Endodermal cell (in vitro differentiated cells): ENCODE measurements at places on chromosomes 2 and 18. TPM values are rescaled to one million over a fixed set of nuclear protein-coding genes. Genes with fewer than 3 reads are reported as not detected.

Gene FOXD4L1
- 0.15 to 0.29 TPM in 2 of 3 replicates, not detected in the other for total RNA-seq

GRCh38 chr18:67969458-67969857, 452.9 kb upstream of the DSEL start:
- no peaks in the 10 kb centered on the region for H3K27me3 ChIP-seq
- H3K27ac ChIP-seq: no peak overlapping the region
- no peak for DNase-seq
- H3K4me3 ChIP-seq: no peak overlapping the region

DNA sequence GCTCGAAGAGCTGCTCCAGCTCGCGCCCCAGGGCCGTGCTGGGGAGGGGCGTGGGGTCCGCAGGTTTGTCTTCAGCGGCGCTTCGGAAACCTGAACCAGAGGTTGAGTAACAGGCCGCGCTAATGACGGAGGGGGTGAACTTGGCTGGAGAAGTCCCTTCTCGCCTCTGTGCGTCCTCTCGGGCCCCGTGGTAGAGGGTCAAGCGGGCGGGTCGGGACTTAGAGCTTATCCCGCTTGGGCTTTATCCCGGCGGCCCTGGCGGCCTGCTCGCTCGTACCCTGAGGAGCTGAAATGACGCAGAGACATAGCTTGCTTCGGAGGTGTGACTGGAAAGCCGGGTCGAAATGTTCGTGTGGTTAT, 479 bp downstream of the RNMT start:
- peaks cover 10% of the 10 kb centered on the region for H3K36me3 ChIP-seq
- peak overlapping the region; percentile 94 for H3K27ac ChIP-seq
- peak; percentile 84 for DNase-seq

DNA sequence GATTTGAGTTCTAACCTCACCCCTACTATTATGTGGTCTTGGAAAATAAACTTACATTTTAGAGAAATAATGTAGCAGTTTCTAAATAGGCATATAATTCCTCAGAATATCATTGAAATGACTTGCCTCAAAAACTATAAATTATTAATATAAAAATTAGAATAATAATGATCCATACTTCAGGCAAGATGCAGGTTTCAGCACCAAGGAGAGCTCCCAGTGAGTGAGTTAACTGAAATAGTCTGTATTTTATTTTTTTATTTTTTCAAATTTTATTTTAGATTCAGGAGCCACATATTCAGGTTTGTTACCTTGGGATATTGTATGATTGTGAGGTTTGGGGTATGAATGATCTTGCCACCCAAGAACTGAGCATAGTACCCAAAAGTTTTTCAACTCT, 472.2 kb upstream of the DCC start:
- DNase-seq: no peak
- H3K4me3 ChIP-seq: no peak overlapping the region
- no peaks in the 10 kb centered on the region for H3K4me1 ChIP-seq
- H3K27ac ChIP-seq: no peak overlapping the region

DNA sequence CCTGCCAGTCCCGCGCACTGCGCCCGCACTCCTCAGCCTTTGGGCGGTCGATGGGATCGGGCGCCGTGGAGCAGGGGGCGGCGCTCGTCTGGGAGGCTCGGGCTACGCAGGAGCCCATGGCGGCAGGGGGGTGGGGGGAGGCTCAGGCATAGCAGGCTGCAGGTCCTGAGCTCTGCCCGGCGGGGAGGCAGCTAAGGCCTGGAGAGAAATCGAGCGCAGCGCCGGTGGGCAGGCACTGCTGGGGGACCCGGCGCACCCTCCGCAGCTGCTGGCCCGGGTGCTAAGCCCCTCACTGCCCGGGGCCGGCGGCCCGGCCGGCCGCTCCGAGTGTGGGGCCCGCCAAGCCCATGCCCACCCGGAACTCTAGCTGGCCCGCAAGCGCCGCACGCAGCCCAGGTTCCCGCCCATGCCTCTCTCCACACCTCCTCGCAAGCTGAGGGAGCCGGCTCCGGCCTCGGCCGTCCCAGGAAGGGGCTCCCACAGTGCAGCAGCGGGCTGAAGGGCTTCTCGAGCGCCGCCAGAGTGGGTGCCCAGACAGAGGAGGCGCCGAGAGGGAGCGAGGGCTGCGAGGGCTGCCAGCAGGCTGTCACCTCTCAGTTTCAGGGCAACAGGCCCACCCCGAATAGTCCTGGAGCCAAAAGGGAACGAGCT, 74.1 kb downstream of the PSMG2 start:
- no peak overlapping the region for H3K4me3 ChIP-seq
- peak; percentile 58 for DNase-seq
- H3K27ac ChIP-seq: no peak overlapping the region
- H3K36me3 ChIP-seq: no peaks in the 10 kb centered on the region
- H3K4me1 ChIP-seq: no peaks in the 10 kb centered on the region

DNA sequence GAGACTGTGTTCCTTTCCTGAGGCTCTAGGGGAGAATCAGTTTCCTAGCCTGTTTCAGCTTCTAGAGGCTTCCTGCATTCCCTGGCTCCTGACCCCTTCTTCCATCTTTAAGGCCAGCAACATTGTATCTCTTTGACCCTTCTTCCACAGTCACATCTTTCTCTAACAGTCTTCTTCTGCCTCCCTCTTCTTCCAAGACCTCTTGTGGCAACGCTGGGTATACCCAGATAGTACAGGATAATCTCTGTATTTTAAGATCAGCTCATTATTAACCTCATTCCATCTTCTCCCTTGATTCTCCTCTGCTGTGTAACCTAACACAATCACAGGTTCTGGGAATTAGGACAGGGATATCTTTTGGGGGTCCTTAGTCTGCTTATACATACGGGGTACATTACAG, 8.9 kb upstream of the MYL12A start:
- H3K4me1 ChIP-seq: no peaks in the 10 kb centered on the region
- H3K27me3 ChIP-seq: no peaks in the 10 kb centered on the region
- H3K27ac ChIP-seq: no peak overlapping the region
- no peak overlapping the region for H3K4me3 ChIP-seq
- no peaks in the 10 kb centered on the region for H3K36me3 ChIP-seq
- DNase-seq: no peak

Gene GALNT14
- 1.4 and 2.1 TPM in 2 replicates for total RNA-seq

DNA sequence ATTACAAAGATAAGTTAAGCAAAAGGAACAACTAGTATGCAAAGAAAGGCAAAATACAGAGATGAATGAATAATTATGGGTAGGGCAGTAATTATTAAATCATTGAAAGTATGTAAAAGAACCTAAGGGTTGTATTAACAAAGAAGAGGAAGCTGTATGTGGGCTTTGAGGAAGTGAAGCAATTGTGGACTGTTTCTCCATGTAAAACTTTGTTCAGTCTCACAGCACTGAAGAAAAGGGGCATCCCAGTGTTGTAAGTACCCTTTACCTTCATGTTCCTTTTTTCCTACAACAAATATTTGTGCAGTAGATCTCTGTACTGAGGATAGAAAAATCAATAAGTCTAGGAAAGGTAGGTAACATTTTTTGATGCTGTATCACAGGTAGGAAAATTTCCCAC, 388.7 kb upstream of the NRP2 start:
- peaks cover 9% of the 10 kb centered on the region for H3K4me1 ChIP-seq
- no peaks in the 10 kb centered on the region for H3K27me3 ChIP-seq
- no peak overlapping the region for H3K27ac ChIP-seq
- no peak for DNase-seq
- H3K4me3 ChIP-seq: no peak overlapping the region

GRCh38 chr2:24870440-24870839, 49.6 kb downstream of the ADCY3 start:
- no peaks in the 10 kb centered on the region for H3K36me3 ChIP-seq
- H3K27me3 ChIP-seq: no peaks in the 10 kb centered on the region
- no peak overlapping the region for H3K4me3 ChIP-seq
- no peak overlapping the region for H3K27ac ChIP-seq
- no peak for DNase-seq
- H3K4me1 ChIP-seq: no peaks in the 10 kb centered on the region

DNA sequence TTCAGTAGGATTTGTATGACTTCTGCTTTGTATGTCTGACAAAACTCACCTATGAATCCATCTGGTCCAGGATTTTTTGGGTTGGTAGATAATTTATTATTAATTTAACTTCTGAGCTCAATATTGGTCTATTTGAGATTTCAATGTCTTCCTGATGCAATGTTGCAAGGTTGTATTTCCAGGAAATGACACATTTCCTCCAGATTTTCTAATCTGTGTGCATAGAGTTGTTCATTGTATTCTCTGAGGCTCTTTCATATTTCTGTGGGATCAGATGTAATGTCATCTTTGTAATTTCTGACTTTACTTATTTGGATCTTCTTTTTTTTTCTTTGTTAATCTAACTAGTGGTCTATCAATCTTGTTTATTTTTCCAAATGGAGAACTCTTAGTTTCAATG, 584.7 kb upstream of the SETBP1 start:
- H3K27ac ChIP-seq: no peak overlapping the region
- H3K36me3 ChIP-seq: no peaks in the 10 kb centered on the region
- H3K4me1 ChIP-seq: no peaks in the 10 kb centered on the region
- no peaks in the 10 kb centered on the region for H3K27me3 ChIP-seq
- no peak overlapping the region for H3K4me3 ChIP-seq

Gene CBLN2
- not detected in 2 replicates for total RNA-seq

DNA sequence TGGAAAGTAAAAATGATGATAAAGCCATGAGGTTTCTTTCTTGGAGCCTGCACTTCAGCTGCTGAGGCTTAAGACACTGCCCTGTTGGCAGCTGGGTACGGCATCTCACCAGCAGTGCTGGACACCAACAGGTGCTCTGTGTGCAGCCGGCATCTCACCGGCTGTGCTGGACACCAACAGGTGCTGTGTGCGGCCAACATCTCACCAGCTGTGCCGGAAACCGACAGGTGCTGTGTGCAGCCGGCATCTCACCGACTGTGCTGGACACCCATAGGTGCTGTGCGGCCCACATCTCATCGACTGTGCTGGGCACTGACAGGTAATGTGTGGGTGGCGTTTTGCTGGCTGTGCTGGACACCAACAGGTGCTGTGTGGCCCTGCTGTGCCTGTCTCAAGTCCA, 190.8 kb downstream of the TMEM18 start:
- H3K27me3 ChIP-seq: no peaks in the 10 kb centered on the region
- H3K4me3 ChIP-seq: no peak overlapping the region
- no peaks in the 10 kb centered on the region for H3K36me3 ChIP-seq
- no peak for DNase-seq
- no peaks in the 10 kb centered on the region for H3K4me1 ChIP-seq

Gene SCN3A
- 0.09 and 0.16 TPM in 2 replicates for total RNA-seq

GRCh38 chr18:34847408-34847807, 137.3 kb downstream of the DTNA start:
- peaks cover 2% of the 10 kb centered on the region for H3K36me3 ChIP-seq
- no peaks in the 10 kb centered on the region for H3K27me3 ChIP-seq
- H3K27ac ChIP-seq: no peak overlapping the region
- DNase-seq: peak; percentile 60

DNA sequence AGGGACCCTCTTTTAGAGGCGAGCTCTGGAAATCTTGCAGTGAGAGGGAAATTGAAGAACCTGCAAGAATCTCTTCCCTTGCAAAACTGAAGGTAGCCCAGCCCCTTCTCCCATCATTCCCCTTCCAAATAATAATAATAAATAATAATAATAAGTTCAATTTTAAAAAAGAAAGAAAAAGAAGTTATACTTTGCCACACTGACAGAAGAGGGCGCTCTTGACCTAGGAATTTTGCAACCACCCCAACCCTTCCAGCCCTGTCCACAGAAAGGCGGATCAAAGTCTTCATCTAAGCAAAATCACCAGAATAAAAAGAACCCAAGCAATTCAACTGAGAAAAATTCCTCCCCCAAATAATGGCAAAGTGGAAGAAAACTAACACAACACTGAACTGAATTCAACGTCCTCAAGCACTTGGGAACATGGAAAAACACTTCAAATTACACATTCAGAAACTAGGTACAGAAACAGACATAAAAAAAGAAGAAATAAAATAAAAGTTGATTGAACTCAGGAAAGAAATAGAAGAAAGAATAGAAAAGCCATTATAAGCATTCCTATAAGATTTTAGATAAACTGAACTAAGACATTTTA, 98.9 kb upstream of the GLS start:
- peaks cover 3% of the 10 kb centered on the region for H3K4me1 ChIP-seq
- H3K4me3 ChIP-seq: no peak overlapping the region
- peak; percentile 77 for DNase-seq
- H3K27ac ChIP-seq: no peak overlapping the region
- H3K36me3 ChIP-seq: no peaks in the 10 kb centered on the region

GRCh38 chr2:6224267-6224666, 532.1 kb downstream of the SOX11 start:
- H3K27ac ChIP-seq: no peak overlapping the region
- no peak for DNase-seq
- no peaks in the 10 kb centered on the region for H3K27me3 ChIP-seq
- no peak overlapping the region for H3K4me3 ChIP-seq

- no peaks in the 10 kb centered on the region for H3K36me3 ChIP-seq
- H3K4me3 ChIP-seq: no peak overlapping the region
- no peak for DNase-seq
- H3K27ac ChIP-seq: no peak overlapping the region
- H3K4me1 ChIP-seq: no peaks in the 10 kb centered on the region
Measured at GRCh38 chr2:186992597-186992996, 143.6 kb upstream of the ZSWIM2 start.

Gene MYO5B
- total RNA-seq: 12.0 to 13.8 TPM (median 12.2 TPM) in 3 replicates

- no peaks in the 10 kb centered on the region for H3K4me1 ChIP-seq
- no peak overlapping the region for H3K4me3 ChIP-seq
- DNase-seq: no peak
- H3K27ac ChIP-seq: no peak overlapping the region
Measured at GRCh38 chr2:175889701-175890302, 112.3 kb downstream of the LNPK start.

DNA sequence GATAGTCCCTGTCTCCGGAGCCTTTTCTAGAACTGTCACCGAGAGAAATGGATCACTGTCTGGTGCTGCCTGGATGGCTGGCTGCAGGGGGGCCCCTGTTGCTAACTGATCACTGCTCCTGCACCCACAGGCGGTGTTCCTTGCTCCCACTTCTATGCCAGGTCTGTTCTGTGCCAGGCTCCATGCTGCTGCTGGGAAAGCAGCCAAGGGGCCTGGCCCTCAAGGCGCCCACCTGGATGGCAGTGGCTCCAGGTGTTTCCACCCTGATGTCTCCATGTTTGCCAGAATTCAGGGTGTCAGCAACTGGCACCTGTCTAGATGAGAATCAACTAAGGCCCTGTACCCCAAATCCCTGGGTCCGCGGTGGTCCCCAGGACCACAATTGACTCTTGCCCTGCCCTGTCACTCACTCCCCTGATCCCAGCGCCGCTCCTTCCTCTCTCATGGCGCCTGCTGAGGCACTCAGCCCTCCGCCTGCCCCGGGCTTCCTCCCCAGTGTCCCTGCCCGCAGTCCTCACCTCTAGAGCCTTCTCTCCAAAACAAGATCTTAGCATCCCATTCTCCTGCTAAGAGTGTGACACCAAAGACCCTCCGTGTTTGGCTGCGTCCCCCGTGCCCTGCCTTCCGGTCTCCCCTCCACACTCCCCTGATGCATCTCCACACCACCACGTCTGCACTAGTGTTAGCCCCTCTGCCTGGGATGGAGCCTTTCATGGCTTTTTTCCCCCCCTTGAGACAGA, 72.5 kb upstream of the OTOF start:
- no peak overlapping the region for H3K27ac ChIP-seq
- H3K4me1 ChIP-seq: no peaks in the 10 kb centered on the region
- DNase-seq: peak; percentile 35
- H3K4me3 ChIP-seq: no peak overlapping the region

Gene CTLA4
- total RNA-seq: not detected in 3 replicates

GRCh38 chr2:101036562-101036961, 34.5 kb downstream of the RPL31 start:
- no peak for DNase-seq
- no peak overlapping the region for H3K27ac ChIP-seq
- H3K36me3 ChIP-seq: no peaks in the 10 kb centered on the region
- H3K27me3 ChIP-seq: no peaks in the 10 kb centered on the region
